ENCODE measurements at places on chromosomes 1 and 21. TPM values are rescaled to one million over a fixed set of nuclear protein-coding genes. Genes with fewer than 3 reads are reported as not detected.

DNA sequence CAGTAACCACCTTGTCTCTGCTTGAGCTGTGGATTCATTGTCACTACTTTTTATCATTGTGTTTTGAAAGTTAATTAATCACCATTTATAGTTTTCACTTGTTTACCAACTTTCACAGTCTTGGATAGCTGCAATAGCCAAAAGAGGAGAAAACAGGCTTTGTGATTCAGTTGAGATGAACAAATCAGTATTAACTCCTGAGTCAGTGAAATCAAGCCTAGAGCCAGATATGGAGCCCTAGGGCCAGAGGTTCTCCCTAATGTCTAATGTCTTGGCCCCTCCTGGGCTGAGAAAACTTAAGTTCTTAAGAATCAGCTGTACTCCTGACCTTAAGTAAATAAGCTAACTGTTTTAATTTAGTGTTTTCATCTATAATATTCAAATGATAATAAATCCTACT is 228.8 kb downstream of the DNM3 start:
- DNase-seq, result no peak

RPS6KC1 gene
- 24.9 TPM for total RNA-seq

DNA sequence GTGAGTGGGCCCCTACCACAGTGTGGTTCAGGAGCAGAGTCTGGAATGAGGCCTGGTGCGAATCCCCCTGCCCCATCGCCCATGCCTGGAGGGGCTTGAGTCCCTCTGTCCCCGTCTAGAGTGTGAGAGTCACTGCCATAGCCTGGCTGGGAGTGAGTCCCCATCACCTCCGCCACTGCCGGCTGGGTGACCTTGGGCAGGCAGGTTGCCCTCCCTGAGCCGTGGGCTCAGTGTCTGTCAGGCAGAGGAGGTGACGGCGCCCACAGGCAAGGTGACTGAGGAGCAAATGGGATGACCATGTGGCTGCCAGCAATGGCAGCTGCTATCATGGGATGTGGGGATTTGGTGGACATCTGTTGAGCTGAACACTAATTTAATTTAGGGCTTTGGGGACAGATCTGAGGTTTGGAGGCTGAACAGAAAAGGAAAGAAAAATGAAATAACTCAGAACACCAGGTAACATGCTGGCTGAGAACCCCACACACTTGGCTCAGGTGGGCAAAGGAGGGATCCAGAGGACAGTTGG is 38.1 kb upstream of the GPR153 start:
- no peak for DNase-seq

DNA sequence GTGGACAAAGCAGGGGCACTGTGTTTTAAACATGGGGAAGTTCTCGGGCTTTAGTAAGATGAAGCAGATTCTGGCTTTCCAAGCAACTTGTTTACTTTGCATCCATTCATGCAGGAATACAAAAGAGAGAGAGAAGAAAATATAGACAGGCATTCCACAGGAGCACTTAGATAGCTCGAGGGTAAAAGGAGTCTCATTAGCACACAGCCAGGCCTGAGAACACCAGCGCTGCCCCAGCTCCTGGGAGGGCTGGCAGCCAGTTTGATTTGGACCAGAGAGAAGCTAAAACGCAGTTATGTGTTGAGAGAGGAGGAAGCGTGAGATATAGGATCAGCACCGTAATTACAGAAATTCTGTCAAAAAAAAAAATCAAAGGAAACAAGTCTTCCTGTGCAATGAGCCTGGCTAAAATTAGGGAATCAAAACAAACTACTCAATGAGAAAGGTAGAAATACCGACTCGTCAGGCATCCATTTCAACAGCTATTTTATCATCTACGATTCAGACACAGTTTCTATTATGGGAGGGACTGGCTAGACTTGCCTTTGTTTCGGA is 68.2 kb downstream of the CLSTN1 start:
- no peak for DNase-seq

GRCh38 chr1:177700856-177701255 is 269.0 kb downstream of the SEC16B start:
- no peak for DNase-seq

GRCh38 chr1:42838482-42839190 is 7.8 kb upstream of the ZNF691 start:
- no peak for DNase-seq

- no peak for DNase-seq
These were observed 5.8 kb downstream of the TRIM11 start for GRCh38 chr1:228400692-228401454.
